IMR-90 (cell line): ENCODE measurements at places on chromosomes 3 and 15. TPM values are rescaled to one million over a fixed set of nuclear protein-coding genes. Genes with fewer than 3 reads are reported as not detected.

The IQCF5 gene
- total RNA-seq: not detected in 2 replicates

The TP63 gene
- total RNA-seq: not detected in 2 replicates

The LRIG1 gene
- total RNA-seq: 69.2 and 87.8 TPM in 2 replicates

GRCh38 chr15:76293361-76293760, 17.9 kb downstream of the ETFA start:
- H3K36me3 ChIP-seq: peaks cover 10% of the 10 kb centered on the region
- no peaks in the 10 kb centered on the region for H3K27me3 ChIP-seq
- DNase-seq: peak; percentile 39

- DNase-seq: no peak
- H3K4me1 ChIP-seq: no peaks in the 10 kb centered on the region
- no peak overlapping the region for H3K27ac ChIP-seq
- H3K27me3 ChIP-seq: peaks cover 3% of the 10 kb centered on the region; the same call in 1 of the 2 replicates
Measured at GRCh38 chr3:193023218-193023617, 105.6 kb upstream of the MB21D2 start.

GRCh38 chr3:101252307-101252706, 68.1 kb downstream of the IMPG2 start:
- no peak overlapping the region for H3K4me3 ChIP-seq
- no peak for DNase-seq
- no peak overlapping the region for H3K27ac ChIP-seq
- no peaks in the 10 kb centered on the region for H3K4me1 ChIP-seq
- no peaks in the 10 kb centered on the region; the same call in 1 of the 2 replicates for H3K27me3 ChIP-seq

DNA sequence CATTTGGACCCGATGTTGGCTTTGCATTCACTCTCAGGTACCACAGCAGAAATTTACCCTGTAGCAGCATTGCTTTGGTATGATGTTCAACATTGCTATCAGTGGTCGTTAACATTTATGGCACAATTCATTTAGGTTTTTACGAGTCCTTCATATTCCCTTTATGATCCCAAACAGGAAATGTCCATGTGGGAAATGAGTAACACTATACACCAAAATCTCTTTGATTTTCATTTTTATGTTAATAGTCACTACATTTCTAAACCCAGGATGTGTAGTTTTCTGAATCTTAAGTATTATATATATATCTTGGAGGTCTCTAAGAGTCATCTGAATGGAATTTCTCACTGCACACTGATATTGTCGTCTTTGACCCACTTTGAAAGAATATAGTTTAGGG, 78.5 kb upstream of the RBMS3 start:
- no peak overlapping the region for H3K4me3 ChIP-seq
- DNase-seq: peak; percentile 76
- H3K4me1 ChIP-seq: peaks cover 10% of the 10 kb centered on the region; the same call in 1 of the 2 replicates
- H3K36me3 ChIP-seq: no peaks in the 10 kb centered on the region
- no peak overlapping the region for H3K27ac ChIP-seq

- no peaks in the 10 kb centered on the region for H3K36me3 ChIP-seq
- DNase-seq: peak; percentile 33
- no peak overlapping the region for H3K4me3 ChIP-seq
- H3K27ac ChIP-seq: no peak overlapping the region
- peaks cover 5% of the 10 kb centered on the region for H3K4me1 ChIP-seq
Measured at GRCh38 chr3:187935623-187936156, 190.4 kb upstream of the BCL6 start.
